ENCODE measurements at places on chromosomes 6 and 20.

DNA sequence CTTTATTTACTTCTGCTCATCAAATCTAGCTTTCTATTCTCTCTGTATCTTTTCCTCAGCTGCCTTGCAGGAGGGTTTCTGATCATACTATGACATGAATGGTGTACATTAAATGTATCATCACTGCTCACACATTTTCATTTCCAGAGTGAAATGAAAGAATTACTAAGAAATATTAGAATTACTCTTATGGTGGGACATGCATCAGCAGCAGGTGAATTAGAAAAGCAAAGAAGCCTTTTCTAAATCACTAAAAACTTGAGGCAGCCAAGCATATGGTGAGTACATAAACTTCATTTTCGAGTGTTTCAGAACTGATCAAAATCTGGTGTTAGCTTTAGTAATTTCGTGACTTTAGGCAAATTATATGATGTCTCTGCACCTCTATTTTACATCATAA lies 23.6 kb downstream of the IL17A start:
- no peak for DNase-seq

DNA sequence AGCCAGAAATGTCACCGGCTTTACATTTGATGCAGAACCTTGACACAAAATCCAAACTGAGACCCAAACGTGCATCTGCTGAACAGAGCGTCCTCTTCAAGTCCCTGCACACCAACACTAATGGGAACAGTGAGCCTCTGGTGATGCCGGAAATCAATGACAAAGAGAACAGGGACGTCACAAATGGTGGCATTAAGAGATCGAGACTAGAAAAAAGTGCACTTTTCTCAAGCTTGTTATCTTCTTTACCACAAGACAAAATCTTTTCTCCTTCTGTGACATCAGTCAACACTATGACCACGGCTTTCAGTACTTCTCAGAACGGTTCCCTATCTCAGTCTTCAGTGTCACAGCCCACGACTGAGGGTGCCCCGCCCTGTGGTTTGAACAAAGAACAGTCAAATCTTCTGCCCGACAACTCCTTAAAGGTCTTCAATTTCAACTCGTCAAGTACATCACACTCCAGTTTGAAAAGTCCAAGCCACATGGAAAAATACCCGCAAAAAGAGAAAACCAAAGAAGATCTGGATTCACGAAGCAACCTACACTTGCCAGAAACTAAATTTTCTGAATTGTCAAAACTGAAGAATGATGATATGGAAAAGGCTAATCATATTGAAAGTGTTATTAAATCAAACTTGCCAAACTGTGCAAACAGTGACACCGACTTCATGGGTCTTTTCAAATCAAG lies 108.4 kb downstream of the RTN4IP1 start:
- DNase-seq: no peak

- DNase-seq: no peak
These were observed 13.5 kb upstream of the BAG2 start for GRCh38 chr6:57158658-57159057.

- DNase-seq: no peak
These were observed 18.9 kb upstream of the TRAM2 start for GRCh38 chr6:52595796-52596130.

DNA sequence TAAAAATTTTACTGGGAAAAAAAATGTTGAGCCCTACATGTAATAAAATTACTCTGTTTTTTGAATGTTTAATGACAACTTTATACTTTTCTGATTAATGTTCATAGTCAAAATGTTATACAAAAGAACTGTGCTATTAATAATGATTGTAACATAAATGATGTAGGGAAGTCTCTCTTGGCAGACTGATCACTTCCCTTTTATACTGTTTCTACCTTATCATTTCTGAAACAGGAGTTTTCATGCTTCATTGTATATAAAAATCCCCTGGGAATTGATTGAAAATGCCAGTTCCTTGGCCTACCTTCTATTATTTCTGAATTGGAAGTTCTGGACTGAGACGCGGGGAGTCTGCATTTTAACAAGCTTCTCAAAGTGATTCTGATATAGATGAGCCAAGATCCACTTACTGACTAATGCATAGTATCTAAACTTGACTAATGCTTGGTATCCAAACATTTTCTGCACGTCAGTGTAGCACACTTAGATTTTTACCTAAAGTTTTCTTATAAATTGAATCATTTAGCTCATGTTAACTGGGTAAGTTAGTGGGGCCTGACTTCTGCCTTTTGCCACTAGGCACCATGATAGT lies 7.2 kb upstream of the HDAC2 start:
- DNase-seq: no peak

DNA sequence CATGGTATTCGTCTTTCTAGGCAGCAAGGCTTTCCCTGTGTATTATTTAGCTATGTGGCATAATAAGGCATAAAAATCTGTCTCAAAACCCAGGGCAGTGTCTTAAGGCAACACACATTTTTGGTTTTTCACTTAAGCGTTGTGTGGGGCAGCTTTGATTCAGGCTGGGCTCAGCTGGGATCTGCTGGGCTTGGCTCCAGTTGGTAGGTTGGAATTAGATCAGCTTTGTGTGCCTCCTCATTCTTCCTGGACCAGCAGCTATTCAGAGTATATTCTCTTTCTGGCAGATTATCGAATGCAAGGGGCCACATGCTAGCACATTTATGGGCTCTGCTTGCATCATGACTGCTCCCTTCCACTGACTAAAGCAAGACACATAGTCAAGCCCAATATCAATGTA lies 487.9 kb downstream of the RFPL4B start:
- no peak for DNase-seq

- no peak for DNase-seq
These were observed 55.4 kb downstream of the CHMP4B start for GRCh38 chr20:33866398-33867100.

- no peak for DNase-seq
These were observed 2.3 kb downstream of the E2F3 start for GRCh38 chr6:20403766-20404640.

GRCh38 chr6:125346201-125346925 lies 44.6 kb upstream of the HDDC2 start:
- no peak for DNase-seq

- DNase-seq: no peak
These were observed 52.4 kb upstream of the TINAG start for GRCh38 chr6:54255886-54256285.

GRCh38 chr6:15265787-15266186 lies 19.9 kb downstream of the JARID2 start:
- DNase-seq: no peak

DNA sequence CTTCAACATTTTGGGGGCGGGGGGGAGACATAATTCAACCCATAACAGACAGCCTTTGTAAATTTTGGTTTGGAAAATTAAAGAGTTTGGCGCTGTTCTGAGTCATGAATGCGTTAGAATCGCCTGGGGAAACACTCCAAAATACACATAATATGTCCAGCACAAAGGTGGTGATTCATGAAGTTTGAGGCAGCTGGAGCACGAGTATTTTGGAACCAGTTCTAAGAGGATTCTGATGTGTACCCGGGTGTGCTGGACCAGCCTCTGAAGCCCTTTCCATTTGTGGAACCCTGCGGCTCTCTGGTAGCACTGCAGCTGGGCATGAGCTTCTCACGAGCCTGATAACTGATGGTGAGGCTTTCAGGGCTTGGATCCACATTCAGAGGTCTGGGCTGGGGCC lies 4.7 kb downstream of the GMPR start:
- no peak for DNase-seq

All from NCI-H1048 (cell line).